ENCODE measurements at places on chromosomes 1 and 21.

DNA sequence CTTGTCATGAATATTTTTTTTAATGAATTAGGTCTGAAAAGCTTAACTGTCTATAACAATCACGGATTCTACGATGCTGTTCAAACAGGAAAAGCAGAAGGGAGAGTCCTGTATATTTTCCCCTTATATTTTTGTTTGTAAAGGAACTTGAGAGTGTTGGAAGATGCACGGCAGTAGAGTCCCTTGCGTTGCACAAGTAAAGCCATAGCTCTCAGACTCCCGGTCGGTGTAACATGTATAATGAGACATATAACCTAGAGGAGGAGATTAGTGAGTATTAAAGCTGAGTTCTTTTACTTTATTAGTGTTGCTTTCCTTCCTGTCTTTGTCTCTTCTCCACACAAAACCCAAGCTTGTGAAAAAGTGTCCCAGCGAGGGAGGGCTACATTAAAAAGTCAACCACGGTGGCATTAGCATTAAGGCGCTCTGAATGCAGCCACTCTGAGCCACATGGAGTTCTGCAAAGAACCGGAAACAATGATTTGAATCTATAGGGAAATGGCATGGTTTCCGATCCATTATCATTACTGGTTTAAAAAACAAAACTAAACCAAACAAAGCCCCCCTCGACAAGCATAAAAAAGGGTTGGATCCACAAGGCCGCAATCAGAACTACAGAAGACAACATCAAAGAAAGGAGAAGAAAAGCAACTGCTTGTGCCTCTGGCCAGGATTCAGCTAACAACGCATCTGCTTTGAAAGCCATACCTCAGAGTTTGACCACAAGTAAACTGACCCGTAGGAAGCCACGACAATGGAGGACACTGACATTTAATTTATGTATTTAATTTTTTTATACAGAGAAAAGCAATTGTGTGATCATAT is 356.8 kb downstream of the LMO4 start:
- no peak for DNase-seq

- DNase-seq = no peak
Observed at GRCh38 chr1:12637693-12638092, 6.2 kb upstream of the AADACL4 start.

DNA sequence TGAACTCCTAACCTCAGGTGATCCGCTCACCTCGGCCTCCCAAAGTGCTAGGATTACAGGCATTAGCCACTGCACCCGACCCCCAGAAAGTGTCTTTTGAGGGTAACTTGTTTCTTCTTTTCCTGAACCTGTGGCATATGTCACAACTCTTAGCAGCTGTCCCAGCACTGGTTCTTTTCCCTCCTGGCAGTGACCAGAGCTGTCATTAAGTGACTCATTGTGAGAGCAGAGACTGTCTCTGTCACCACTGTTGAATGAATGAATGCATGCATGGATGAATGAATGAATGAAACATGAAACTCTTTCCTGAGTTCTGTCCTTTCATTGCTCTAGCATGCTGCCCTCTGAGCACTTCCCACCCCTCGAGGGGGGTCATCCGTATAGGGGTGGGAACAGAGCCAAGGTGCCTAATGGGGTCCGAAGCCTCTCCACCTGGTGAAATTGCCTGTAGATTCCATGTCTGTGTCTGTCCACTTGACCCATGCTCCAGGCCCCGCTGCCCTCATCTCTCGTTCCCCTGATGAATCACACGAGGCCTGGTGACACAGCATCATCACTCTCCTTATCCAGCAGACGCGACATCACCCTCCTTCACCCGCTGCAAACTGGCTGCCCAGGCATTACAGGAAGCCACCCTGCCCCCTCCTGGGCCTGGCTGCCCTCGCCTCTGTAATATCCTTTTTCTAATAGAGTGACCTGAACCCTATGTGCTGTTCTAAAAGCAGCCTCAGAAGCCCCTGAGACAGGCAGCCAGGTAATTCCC is 75.0 kb downstream of the IGSF21 start:
- no peak for DNase-seq

GRCh38 chr1:41856151-41856943 is 62.4 kb downstream of the HIVEP3 start:
- no peak for DNase-seq

DNA sequence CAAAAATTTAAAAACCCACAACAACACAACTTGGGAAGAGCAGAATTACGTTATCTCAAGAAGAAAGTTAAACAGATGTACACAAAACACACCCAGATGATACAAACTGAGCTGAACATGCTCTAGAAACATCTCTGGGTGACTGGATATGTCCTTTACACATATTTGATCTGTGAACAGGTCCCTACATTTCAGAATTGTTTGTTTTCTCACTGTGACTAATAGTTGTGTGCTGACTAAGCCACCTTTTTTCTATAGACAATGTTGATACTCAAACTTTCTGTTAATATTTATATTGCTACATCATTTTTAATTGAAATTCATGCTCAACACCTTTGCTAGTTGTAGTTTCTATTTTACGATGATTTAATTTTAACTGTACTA is 1.0 kb upstream of the F11R start:
- no peak for DNase-seq

GRCh38 chr1:147804942-147805723 is 44.7 kb upstream of the GJA5 start:
- no peak for DNase-seq

DNA sequence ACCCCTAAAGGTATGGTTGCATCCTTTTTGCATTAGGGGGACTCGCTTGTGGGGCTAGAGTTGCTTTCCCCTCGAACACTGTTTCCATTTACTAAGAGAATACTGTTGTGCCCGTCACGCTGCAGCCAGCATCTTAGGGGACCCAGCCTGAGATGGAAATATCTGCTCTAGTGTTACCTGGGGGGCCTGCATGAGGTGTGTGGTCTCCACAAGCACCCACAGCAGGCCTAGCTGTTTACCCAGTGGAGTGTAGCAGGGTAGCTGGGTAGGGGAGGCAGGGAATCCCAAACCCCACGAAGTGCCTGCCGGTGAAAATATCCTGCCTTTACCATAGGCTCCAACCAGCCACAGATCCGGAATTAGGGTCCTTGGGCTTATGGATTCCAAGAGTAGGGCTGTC is 303.6 kb downstream of the PTPRU start:
- no peak for DNase-seq

- no peak for DNase-seq
Observed at GRCh38 chr1:219239518-219239917, 65.8 kb downstream of the LYPLAL1 start.

DNA sequence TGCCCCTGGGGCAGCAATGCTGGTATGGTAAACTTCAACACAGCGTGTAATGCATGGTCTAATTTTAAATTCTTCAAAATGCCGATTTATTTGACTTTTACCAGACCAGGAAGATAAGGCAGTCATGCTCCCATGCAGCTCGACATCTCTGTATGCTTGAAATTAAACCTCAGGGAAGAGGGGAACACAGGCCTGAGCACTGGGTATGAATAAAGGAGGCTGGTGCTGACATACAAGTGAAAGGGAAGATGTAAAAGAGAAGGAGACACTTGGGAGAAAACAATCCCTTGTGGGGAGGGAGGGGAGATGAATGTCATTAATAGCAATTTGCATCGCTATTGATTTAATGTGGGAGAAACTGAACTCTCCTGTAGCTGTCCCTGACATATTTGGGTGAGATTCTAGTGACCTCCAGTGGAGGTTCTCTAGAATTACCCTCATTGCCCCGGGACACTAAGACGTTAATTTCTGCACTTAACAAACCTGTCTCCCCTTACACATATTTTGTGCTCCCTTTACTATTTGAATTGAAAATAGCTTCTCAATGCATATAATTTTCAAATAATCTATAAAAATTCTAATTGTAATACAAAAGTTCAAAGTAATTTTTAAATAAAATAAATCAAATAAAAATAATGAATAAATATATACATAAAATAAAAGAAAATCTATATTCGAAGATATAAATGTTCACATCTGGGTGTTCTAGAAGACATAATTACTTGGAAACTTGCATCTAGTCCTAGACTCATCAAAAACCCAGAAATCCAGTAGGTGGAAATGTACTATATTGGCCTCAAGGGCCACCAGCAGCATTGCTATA is 283.1 kb downstream of the LMX1A start:
- no peak for DNase-seq

DNA sequence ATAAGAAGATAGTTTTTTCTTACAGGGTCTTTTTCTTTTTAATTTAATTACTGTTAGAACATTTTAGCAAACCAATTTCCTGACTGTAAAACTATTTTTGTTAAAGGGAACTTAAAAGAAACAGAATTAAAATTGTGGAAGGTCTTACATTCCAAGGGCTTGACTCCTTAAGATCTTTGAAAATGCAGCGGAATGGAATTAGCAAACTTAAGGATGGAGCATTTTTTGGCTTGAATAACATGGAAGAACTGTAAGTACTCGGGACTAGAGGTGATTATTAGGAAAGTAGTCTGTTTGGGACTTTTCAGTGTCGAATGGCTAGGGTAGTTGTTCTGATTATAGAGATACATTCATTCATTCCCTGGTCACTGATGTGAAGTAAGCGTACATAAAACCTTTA is 21.5 kb downstream of the LRIG2 start:
- no peak for DNase-seq

- no peak for DNase-seq
Observed at GRCh38 chr1:91803847-91804545, 82.0 kb downstream of the TGFBR3 start.

DNA sequence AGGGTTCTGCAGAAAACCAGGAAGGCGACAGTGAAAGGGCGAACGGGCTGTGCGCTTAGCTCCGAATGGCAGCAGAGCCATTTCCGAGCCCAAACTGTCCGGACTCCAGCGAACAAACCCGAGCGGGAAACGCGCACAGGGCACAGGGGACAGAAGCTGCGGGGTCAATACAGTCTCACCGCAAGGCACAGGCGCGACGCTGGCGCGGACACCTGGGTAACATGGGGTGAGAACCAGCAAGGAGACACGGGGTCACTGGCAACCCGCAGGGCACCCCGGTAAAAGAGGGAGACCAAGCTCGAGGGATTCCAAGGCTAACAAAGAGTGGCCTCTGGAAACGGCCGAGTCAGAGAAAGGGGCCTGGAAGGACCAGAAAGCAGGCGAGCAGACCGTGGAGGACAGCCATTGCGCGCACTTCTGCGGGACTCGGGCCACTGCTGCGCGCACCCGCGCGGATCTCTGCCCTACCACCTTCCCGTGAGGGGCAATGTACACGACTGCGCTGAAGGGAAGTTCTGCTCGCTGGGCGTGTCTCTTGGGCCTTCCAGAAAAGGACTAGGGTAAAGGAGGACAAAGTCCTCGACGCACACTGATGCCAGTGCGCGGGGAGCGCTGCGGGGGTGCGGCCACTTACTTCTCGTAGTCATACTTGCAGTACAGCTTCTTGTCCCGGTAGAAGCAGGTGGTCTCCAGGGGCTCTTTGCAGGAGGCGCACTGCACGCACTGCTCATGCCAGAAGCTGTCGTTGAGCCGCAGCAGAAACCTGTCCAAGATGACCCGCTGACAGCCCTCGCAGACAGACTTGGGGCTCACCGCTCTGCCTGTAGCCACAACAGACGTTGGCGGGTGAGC is 3.8 kb downstream of the LMX1A start:
- no peak for DNase-seq

DNA sequence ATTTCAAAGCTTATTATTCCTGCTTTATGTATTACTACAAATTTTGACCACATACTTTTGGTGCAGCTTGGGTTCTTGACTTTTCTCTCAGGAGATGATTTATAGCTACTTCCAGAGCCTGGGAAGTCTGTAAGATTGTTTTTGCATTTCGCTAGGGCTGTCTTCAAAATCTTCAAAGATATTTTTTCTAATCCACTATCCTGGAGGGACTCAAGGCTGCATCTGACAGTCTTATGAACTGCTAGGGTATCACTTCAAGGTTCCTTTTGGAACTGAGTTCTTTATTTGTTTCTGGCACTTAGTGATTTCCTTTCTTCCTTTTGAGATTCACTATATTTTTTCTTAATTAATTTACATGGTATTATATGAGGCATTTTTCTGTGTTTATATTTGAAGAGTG is 90.0 kb upstream of the LYPLAL1 start:
- DNase-seq = no peak

All from head of caudate nucleus (tissue), 42 donors.